ENCODE measurements at places on chromosomes 5 and 9. TPM values are rescaled to one million over a fixed set of nuclear protein-coding genes. Genes with fewer than 3 reads are reported as not detected.

The PRSS3 gene
- total RNA-seq = 15.2 TPM

The TRIO gene
- total RNA-seq = 109 TPM

The DMXL1 gene
- total RNA-seq = 10.1 TPM

The CCDC69 gene
- total RNA-seq = 1.7 TPM

The PTPRD gene
- 0.49 TPM for total RNA-seq

The ATP10B gene
- not detected for total RNA-seq

The COL15A1 gene
- total RNA-seq = 0.39 TPM

The C6 gene
- total RNA-seq = not detected

The ECSCR gene
- not detected for total RNA-seq

The CATSPER3 gene
- total RNA-seq = 0.67 TPM

The TAF1L gene
- not detected for total RNA-seq

The NR5A1 gene
- not detected for total RNA-seq

The LNPEP gene
- 7.6 TPM for total RNA-seq

The ANXA2R gene
- 3.0 TPM for total RNA-seq

The ANKRD34B gene
- total RNA-seq = not detected

The SELENOP gene
- total RNA-seq = not detected

The MARCOL gene
- total RNA-seq = not detected

The TMEM252 gene
- total RNA-seq = not detected

The DBH gene
- total RNA-seq = not detected

The CBY3 gene
- total RNA-seq = not detected

The NUTM2G gene
- total RNA-seq = not detected

The PGM5 gene
- not detected for total RNA-seq

The FAM221B gene
- total RNA-seq = not detected

The PCDHB9 gene
- 0.03 TPM for total RNA-seq

The SLC1A1 gene
- 1.7 TPM for total RNA-seq

The FAM151B gene
- 1.2 TPM for total RNA-seq

The BNC2 gene
- total RNA-seq = 4.2 TPM

Measured in A549 treated with RU486 at 1 μM for 4 hours (cell line).